Activated naive CD8-positive, alpha-beta T cell treated with anti-CD3 and anti-CD28 coated beads for 36 hours (primary cell): ENCODE measurements at places on chromosomes 16 and 17.
A peak's percentile ranks its signal among the peaks of the same experiment; 100 is the strongest.

DNA sequence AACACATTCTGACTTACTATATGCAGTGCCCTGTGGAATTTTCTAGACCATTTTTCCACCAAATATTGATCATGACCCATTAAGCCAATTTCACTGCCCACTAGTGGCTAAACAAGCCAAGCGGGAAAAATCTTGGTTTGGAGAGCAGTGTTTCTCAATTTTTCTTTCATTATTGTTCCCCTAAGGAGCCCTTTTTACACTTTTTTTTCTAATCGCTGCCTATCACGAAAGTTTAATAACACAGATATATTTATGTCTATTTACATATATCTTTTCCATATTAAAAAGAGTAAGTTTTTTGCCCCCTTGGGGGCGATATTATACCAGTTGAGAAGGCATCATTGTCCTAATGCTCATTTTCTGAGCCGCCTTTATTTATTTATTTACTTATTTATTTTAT lies 10.8 kb upstream of the TLCD3B start:
- no peak for DNase-seq

DNA sequence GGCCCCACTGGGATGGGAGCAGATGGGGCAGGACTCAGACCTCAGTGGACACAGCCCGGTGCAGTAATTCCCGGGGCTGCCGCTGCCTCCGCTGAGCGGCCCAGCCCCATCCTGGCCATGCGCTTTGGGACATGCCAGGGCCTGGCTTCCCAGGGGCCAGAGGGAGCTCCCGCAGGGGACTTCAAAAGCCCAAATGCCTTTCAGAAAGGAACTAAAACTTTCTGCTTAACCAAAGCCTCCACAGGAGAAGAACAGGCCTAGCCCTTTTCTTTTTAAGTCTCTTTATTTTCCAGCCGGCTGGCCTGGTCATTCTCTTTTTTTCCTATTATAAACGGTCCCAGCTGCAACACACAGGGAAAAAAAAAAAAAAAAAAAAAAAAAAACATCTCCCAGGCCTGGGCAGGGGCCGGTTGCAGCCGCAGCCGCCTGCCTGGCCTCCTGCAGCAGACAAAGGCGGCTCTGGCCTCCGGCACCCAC lies 10.7 kb upstream of the ZNF423 start:
- DNase-seq: no peak

DNA sequence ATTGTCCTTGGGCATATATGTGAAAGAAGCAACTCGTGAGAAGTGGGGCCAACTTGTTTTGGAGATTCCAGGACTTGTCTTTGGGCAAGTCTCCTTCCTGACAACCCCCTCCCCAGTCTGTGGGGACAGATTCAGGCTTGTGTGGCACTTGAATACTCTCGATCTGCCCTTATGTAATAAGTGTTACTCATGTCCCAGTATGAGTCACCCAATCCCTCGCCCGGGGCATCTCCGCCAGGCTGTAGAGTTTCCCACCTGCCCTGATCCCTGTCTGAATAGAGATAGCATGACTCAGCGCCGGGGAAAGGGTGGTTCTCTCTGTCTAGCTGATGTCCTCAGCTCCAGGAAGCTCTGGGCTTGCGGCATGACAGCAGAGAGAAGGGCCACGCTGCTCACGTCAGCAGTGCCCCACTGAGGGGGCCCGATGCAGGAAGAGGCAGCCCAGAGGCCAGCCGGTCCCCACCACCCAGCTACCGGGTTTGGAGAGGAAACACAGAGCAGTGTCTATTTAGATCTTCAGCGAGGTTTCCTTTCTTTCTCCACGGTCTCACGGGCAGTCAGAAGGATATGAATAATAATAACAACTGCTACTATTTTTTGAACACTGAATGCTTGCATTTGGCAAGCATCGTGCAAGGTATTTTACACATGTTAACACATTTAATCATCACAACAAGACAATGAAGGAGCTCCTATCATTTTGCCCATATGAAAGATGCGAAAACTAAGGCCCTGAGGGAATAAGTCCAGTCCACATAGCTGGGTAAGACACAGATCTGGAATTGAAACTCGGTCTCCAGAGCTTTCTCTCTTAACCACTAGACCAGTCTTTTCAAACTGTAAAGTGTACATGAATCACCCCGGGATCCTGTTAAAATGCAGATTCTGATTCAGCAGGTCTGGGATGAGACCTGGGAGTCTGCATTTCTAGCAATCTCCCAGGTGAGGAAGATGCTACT lies 426.7 kb upstream of the MAF start:
- peak; percentile 65 for DNase-seq

DNA sequence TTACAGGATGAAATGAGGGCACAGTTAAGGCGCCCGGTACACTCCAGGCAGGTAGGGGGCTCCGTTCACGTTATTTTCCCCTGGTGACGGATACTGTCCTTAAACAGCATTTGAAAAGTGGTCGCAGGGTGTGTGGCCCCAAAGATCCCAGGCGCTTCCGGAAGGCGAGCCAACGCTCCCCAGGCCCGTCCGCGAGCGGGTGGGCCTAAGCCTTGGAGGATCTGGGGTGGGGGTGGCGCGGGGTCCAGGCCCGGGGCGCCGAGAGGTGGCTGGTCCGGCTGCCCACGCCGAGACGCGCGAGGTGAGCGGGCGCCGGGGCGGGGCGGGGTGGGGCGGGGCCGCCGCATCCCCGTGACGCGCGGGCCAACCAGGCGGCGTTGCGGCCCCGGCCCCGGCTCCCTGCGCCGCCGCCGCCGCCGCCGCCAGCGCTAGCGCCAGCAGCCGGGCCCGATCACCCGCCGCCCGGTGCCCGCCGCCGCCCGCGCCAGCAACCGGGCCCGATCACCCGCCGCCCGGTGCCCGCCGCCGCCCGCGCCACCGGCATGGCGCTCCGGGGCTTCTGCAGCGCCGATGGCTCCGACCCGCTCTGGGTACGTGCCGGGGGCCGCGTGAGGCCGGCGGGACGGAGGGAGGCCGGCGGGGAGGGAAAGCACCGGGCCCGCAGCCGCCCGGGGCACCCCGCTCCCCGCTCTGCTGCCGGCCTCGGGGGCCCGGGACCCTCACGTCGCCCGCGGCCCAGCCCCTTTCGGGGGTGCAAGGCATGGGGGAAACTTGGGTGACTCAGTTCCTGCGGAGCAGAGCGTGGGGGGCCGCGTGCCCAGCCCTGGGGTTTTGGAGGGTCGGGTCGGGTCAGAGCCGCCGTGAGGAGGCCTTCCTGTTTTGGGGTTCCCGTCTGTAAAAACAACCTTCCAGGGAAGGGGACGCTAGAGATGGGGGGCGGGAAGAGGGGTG lies at the start of gene ABCC1:
ABCC1 (plus strand) TSS at position 407 of the 951 bp plus-strand sequence; CDS start at position 543, 136 bp downstream.
- peak; percentile 78 for DNase-seq

- no peak for DNase-seq
These were observed 16.0 kb downstream of the KCTD19 start for GRCh38 chr16:67310561-67310960.

DNA sequence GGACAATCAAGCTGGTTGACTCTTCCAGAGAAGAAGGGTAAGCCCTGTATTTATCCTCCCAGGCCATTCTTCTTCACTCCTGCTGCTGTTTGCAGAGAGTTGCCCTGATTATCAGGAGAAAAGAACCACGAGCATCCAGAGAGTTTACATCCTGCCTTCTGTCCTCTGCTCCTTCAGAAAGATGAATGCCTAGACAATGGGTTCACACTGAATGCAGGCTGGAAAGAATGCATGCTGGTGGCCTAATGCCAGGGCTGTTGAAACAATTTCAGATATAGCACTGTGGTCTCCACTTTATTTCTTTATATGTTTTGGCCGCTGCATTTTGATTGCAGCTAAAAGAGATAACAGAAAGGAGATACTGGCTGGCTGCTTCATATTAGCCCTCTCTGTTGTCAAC lies 21.2 kb upstream of the HAS3 start:
- no peak for DNase-seq

DNA sequence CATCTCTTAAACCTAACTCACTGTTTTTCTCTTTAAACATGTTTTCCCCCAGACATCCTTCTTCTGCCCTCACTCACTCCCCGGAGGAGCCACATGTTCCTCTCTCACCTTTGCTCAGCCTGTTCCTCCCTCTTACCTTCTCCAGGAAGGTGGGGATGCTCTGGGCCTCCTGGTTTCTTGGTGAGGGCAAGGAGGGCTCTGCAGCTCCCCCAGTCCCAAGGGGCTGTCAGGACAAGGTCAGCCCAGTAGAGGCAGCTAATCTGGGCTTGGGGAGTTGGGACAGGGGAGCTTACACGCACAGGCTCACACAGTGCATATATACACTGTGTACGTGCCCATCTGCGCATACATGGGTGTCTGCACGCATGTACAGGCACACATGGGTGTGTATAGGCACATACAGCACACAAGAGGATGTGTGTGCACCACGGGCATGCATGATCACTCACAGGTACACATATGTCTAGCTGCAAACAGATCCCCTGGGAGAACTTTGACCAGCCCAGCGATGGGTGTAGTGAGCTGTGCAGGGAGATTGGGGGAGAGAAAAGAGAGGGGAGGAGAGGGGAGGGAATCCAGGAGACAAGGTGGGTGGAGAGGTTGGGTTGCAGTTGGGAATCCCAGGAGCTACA lies 28.6 kb upstream of the SPNS3 start:
- no peak for DNase-seq

- DNase-seq: no peak
These were observed 263.5 kb downstream of the SNX29 start for GRCh38 chr16:12240036-12240435.

DNA sequence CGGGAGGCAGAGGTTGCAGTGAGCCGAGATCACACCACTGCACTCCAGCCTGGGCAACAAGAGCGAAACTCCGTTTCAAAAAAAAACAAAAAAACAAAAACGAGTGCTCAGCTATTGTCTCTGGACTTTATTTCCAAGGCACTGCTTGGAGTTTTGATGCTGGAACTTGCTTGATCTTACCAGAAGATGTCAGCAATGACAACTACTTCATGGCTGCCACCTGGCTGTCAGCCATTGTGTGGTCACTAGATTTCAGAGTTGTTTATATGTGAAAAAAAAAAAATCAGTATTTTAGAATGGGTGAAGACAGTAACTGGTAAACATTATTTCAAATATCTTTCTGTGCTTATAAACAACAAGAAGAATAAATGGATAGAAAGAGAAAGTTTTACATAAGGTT lies 26.3 kb upstream of the OR4D1 start:
- DNase-seq: no peak

- peak; percentile 86 for DNase-seq
These were observed at the start of gene C17orf75 for GRCh38 chr17:32341857-32342602. Gene C17orf75 (minus strand): TSS chr17:32342173. CDS start chr17:32342139, 34 bp downstream.

GRCh38 chr16:81693041-81693743 lies 85.9 kb upstream of the PLCG2 start:
- no peak for DNase-seq

DNA sequence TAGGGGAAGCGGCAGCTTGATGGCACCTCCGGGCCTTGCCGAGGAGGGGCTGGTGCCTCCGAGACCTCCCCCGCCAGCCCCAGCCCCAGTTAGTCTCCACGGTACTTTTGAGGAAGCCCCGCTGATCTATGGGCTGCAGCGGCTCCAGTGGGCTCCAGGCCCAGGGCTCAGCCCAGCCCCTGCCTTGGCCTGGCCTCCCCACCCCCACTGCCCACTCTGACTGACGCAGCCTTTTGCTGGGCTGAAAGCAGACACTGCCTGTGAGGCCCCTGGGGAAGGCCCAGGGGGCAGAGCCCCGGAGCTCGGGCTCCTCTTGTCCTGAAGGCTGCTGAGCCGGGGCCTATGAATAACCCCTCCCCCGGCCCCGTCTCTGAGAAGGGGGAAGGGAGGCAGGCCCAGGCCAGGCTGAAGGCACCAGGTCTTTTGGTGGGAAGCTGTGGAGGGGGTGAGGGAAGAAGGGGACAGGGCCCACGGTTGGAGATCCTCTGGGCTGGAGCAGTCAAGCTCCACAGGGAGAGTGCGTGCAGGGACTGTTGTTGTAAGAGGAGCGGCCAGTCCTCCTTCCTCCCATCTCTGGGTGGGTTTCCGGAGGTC lies 7.5 kb upstream of the SMTNL2 start:
- no peak for DNase-seq

- DNase-seq: no peak
These were observed 285.6 kb downstream of the KCNJ2 start for GRCh38 chr17:70454908-70455307.

- peak; percentile 100 for DNase-seq
These were observed at the start of gene TRIM37 for GRCh38 chr17:59106463-59107305. Gene TRIM37 (minus strand): TSS chr17:59106880. CDS start chr17:59106461, 419 bp downstream.

DNA sequence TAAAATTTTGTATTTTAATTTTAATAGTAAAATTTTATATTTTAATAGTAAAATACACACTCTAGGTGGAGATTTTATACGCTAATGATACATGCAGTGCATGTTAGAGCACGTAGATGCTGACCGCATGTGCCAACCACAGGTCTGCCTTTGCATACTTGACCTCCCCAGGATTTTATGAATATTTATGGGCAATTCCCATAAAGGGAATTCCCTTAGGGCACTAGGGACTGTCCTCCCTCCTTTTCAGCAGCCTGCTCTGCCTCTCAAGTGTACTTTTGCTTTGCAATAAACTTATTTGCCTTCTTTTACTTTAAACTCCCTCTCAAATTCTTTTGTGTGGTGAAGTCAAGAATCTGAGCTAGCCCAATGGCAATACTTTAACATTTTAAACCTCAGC lies 217.7 kb upstream of the CDH8 start:
- no peak for DNase-seq

GRCh38 chr17:19022747-19023146 lies 18.2 kb upstream of the FAM83G start:
- DNase-seq: no peak

- no peak for DNase-seq
These were observed 233.1 kb downstream of the CBLN1 start for GRCh38 chr16:49048557-49048956.

GRCh38 chr16:12314653-12315185 lies 338.2 kb downstream of the SNX29 start:
- no peak for DNase-seq

DNA sequence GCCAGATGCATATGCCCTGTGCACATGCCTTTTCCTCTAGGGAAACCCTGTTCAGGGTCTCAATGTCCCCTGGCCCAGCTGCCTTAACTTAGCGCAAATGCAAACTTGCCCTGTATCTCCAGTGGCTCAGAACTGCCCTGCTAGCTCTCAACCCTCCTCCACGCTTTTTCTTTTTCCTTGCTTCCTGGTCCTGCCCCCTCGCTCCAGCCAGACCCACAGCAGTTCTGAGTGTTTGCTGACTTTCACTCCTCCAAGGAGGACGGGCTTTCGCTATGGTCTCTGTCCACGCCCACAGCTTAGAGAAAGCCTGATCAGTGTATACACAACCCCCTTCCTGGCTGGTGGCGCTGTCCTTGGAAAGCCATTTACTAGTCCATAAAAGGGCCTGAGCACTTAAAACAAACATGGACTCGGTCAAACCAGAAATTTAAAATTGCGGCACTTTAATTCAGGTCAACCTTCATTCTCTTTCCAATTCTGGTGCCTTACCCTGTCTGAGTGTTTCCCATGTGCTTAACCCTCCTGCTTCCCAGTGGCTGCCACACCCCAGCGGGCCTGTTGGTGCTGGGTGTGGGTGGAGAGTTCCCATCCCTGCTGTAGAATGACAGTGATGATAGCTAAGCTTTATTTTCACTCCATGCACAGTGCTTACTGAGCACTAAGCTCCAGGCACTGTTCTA lies 15.6 kb upstream of the TMEM98 start:
- DNase-seq: no peak

DNA sequence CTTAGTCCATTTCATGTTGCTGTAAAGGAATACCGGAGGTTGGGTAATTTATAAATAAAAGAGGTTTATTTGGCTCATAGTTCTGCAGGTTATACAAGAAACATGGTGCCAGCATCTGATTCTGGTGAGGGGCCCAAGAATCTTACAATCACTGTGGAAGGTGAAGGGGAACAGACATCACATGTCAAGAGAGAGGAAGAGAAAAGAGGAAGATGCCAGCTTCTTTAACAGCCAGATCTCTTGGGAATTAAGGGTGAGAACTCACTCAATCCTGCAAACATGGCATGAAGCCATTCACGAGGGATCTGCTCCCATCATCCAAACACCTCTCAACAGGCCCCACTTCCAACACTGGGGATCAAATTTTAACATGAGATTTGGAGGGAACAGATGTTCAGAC lies 49.5 kb downstream of the BMERB1 start:
- no peak for DNase-seq

- DNase-seq: no peak
These were observed 61.5 kb downstream of the GNAO1 start for GRCh38 chr16:56252835-56253234.
